ENCODE measurements at places on chromosomes 3 and 15.

DNA sequence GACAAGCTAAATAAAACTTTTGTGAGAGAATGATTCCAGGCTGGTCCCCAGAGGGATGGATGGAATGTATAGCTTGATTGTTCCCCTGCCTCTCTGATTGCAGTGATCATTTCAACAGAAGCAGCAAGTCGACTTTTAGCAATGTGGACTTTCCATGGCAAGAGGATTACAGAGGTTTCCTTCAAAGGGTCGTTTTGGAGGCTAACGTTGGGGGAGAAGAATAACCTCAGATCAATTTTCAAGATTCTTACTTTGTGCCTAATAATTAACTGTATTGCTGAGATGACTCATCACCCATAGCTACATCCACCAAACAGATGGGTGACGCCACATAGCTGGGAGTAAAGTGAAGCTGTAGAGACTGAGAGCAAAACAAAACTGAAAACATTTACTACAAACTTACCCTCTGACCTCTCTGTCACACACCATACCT lies 79.9 kb downstream of the GTPBP8 start:
- DNase-seq, result no peak

GRCh38 chr3:120623727-120624093 lies 27.6 kb downstream of the NDUFB4 start:
- DNase-seq, result no peak

DNA sequence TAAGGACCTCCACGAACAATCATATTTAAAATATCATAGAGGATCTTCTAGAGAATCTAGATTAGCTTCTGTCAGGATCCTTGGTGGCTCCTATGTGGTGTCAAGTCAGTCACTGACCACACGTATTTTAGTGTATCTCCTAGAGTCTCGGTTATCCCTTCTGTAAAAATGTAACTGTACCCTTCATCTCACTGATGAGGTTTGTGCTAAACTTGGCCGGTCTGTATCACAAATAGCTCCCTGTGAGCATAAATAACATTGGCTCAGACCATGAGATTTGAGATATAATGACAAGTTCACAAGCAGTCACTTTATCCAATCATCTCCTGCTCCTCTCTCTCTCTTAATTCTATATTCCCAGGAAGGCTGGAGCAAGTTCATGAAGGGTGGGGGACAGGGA lies 93.6 kb upstream of the ARL6 start:
- DNase-seq, result no peak

GRCh38 chr3:172321035-172321434 lies 127.2 kb downstream of the GHSR start:
- DNase-seq, result no peak

DNA sequence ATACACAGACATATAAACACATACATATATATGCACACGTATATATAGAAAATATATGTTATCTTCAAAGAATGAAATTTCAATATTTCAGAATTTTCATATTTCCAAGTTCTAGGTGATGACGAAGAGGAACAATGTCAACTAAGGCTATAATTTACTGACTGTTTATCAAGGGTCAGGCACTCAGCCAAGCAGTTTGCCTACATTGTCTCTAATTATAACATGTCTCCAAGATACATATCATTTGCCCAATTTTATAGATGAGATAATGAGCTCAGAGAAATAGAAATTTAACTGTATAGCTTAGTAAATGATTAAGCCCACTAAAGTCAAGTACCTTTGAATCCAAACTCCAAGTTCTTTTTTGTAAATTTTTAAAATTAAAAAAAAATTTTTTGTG lies 99.9 kb upstream of the PLSCR4 start:
- no peak for DNase-seq

DNA sequence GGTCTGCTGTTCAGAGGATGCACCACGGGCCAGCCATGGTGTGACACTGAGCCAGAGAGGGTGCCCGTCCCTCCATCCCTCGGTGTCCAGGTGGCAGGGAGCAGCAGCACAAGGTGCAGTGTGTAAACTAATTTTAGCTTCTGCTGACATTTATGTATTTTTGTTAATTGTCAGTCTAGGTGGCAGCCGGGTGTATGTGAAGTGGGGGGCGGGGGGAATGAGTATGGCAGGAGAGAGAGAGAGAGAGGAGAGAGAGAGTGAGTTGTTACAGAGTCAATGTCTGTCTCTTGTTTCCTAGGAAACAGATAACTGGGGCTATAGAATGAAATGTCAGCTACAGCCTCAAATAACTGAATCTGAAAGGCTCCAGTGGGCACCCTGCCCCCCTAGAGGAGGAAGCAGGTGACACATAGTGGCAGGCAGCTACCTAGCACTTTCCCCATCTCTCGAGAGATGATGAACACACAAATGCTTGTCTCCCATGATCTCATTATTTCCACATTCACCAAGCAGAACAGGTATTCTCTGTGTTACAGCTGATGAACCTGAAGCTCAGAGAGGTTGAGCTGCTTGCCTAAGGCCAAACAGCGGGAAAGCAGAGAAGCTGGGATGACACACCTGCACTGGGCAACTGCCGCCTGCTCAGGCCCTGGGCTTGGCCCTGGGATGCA lies 24.7 kb downstream of the RASGRF1 start:
- no peak for DNase-seq

DNA sequence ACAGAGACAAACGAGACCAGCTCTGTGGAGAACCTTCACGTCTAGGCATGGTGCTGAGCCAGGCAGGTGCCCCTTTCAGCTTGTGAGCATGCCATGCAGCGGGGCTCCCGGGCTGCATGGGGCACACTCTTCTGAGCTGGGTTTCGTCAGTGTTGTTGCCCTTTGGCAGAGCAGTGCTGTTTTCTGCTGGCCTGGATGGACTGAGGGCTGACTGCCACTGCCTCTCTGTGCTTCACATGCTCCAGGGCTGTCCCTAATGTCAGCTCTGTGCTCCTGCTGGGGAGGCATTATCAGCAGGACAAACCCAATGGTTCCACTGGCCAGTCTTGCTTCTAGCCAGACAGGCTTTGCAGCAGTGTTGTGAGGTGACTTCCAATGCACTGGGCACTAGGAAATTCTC lies 9.5 kb downstream of the GASK1A start:
- DNase-seq, result no peak

GRCh38 chr15:79132361-79132760 lies 41.8 kb upstream of the RASGRF1 start:
- DNase-seq, result no peak

- no peak for DNase-seq
Measured at GRCh38 chr3:182895513-182896112, 84.7 kb downstream of the DCUN1D1 start.

- DNase-seq, result peak; percentile 50
Measured at GRCh38 chr3:50154840-50155490, at the start of gene SEMA3F. SEMA3F (plus strand) TSS chr3:50155324; CDS start chr3:50159623, 4,299 bp downstream.
